Activated CD4-positive, CD25-positive, alpha-beta regulatory T cell (primary cell): ENCODE measurements at places on chromosomes 16 and 17.
A peak's percentile ranks its signal among the peaks of the same experiment; 100 is the strongest.

DNA sequence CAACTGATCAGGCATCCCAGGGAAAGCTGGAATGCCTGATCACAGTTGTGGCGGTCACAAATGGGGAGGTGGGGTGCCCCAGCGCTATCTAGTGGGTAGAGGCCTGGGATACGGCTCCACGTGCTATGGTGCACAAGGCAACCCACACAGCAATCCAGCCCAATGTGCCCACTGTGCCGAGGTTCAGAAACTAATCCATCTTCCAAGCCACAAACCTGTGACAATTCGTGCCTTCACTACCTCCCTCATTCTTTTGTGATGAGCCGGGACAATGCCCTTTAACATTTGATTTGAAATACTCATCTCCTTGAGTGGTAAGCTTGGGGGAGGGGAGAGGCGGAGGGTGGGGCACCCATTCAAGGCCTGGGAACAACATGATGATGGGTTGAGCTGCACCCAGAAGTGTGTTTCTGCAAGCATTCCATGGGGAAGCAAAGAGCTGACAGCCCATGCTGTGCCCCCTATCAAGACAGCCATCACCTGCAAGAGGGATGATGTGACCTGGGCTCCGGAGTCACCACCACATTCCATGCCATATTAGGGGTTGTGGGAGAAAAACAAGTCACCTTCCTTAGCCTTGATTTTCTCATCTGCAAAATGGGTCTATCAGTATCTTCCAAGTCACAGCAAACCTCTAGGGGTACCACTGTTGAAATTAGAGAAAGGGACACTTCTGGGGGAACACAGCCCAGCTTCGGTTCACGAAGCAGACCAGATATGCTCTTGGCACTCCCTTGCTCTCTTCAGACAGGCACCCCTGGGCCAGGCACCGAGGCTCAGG is 3.7 kb downstream of the ELOB start:
- DNase-seq = no peak

- DNase-seq = no peak
These were observed 20.5 kb downstream of the CDC42EP4 start for GRCh38 chr17:73291260-73291801.

- DNase-seq = no peak
These were observed 1.7 kb downstream of the MLST8 start for GRCh38 chr16:2206780-2207433.

DNA sequence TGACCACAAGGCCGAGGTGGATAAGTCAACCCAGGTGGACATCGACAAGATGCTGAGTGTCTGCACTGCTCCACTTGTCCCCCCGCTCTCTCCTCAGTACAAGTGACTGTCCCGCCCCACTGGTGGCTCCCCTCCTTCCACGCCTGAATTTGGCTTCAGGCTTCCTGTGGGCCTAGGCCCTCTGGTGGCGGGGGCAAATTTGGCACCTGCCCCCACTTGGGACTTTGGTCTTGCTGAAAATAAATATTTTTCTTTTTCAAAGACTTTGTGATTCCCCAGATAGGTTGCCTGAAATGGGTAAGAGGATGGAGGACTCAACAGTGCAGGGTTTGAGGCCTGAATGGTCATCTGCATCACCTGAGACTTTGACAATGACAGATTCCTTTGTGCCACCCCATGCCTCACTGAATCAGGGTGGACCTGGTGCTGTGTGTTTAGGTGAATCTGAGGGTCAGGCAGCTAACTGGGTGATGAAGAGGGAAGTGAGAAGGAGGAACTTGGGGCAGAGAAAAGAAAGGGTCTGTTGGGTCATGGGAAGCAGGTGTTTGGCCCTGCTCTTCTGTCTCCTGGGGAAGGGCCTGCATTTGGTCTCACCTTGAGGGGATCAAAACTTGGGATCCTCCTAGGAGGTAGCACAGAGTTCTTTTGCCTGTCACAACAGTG is 2.0 kb downstream of the C16orf86 start:
- no peak for DNase-seq

DNA sequence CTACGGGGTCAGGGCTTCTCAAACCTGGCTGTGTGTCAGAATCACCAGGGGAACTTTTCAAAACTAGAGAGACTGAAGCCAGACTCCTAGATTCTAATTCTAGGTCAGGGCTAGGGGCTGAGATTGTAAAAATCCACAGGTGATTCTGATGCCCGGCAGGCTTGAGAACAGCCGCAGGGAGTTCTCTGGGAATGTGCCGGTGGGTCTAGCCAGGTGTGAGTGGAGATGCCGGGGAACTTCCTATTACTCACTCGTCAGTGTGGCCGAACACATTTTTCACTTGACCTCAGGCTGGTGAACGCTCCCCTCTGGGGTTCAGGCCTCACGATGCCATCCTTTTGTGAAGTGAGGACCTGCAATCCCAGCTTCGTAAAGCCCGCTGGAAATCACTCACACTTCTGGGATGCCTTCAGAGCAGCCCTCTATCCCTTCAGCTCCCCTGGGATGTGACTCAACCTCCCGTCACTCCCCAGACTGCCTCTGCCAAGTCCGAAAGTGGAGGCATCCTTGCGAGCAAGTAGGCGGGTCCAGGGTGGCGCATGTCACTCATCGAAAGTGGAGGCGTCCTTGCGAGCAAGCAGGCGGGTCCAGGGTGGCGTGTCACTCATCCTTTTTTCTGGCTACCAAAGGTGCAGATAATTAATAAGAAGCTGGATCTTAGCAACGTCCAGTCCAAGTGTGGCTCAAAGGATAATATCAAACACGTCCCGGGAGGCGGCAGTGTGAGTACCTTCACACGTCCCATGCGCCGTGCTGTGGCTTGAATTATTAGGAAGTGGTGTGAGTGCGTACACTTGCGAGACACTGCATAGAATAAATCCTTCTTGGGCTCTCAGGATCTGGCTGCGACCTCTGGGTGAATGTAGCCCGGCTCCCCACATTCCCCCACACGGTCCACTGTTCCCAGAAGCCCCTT is 10.9 kb downstream of the STH start:
- DNase-seq = no peak

GRCh38 chr16:75566758-75567255 is 628 bp downstream of the GABARAPL2 start:
- no peak for DNase-seq

GRCh38 chr16:73365016-73365551 is 317.2 kb upstream of the ZFHX3 start:
- DNase-seq = no peak

DNA sequence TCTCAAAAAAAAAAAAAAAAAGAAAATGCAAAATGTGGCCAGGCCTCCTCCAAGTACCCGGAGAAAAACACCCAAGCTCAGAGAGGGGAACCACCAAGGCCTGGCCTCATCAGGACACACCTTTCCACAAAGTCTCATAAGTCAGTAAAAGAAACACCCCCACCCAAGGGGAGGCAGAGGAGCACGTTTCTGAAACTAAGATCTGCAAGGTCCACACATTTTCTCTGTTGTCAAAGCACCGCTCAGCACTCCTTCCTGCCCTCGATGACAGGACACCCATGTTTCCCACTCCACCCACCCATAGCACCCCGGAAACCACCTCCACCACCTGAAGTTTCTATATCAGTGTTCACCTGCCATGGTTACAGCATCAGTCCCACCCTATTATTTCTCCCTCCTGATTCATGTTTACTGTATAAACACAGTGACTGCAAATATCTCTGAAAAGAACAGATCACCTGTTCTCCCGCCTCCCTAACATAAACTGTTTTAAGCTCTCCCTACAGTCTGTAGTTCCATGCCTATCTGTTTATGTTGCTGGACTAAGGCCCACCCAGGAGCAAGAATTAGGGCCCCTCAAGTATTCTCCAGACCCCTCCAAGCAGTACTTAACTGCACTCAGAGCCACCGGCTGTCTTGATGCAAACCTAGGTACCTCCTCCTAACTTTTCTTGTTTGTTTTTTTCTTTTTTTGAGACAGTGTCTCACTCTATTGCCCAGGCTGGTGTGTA is 2.0 kb downstream of the CORO7 start:
- DNase-seq = peak; percentile 62

GRCh38 chr17:73414171-73414955 is 102.6 kb upstream of the CDC42EP4 start:
- DNase-seq = no peak

DNA sequence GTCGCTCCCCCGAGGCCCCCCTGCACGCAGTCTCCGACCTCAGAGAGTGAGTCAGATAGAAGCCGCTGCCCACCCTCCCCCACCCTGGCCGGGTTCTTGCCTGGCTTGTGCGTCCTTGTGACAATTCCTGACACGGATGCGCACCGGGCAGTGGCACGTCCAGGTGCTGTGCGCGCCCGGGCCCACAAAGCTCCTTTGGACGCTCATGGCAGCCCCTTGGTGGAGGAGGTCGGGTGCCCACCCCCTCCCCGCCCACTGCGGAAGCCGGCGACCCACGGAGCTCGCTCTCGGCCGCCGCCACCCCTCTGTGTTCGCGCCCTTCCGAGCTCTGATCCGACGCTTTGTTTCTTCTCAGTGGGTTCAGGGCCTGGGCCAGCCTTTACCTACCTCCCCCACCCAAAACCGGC is 662 bp upstream of the TUBB3 start:
- no peak for DNase-seq

DNA sequence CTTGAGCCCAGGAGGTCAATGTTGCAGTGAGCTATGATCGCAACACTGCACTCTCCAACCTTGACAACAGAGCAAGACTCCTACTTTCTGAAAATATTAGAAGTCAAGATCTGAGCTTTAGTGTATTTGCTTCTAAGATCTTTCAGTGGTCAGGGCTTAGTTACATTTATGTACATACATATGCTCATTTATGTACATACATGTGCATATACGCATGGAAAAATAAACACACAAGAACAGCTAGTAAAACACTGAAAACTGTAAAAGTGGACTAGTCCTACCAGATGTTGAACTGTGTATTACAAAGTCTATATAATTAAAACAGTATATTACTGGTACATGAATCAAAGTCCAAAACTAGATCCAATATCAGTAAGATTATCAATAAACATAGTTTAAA is 28.3 kb downstream of the PTRH2 start:
- DNase-seq = no peak

GRCh38 chr16:17331991-17332390 is 138.8 kb downstream of the XYLT1 start:
- no peak for DNase-seq

DNA sequence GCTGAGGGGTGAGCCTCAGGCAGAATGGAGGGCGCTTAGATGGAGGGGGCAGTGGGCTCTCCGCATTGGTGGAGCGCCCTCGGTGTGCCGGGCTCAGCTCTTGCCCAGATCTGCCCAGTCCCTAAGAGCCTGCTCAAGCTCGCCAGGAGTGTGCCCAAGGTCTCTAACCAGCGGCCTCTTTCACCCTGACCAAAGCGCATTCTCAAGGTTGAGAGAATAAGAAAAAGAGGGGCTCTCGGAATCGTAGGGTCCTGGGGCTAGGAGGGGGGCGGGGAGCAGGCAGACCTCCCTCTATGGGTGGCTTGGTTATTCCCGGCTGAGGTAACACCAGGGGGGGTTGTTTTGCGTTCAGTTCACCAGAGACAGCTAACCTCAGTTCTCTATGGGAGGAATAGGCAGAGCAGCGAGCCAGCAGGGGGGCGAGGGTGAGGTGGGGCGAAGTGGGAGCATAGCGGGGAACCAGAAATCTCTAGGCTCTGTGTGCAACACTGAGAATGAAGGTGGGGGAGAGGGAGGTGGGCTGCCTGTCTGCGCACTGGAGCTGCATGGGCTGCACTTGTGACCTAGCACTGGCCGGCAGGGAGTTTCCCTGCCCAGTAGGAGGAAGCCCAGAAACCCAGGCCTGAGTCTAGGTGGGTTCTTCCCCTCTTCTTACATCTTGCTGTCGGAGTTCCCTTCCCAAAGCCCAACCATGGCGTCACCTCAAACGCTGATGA is 3.0 kb downstream of the TMEM132E start:
- no peak for DNase-seq

DNA sequence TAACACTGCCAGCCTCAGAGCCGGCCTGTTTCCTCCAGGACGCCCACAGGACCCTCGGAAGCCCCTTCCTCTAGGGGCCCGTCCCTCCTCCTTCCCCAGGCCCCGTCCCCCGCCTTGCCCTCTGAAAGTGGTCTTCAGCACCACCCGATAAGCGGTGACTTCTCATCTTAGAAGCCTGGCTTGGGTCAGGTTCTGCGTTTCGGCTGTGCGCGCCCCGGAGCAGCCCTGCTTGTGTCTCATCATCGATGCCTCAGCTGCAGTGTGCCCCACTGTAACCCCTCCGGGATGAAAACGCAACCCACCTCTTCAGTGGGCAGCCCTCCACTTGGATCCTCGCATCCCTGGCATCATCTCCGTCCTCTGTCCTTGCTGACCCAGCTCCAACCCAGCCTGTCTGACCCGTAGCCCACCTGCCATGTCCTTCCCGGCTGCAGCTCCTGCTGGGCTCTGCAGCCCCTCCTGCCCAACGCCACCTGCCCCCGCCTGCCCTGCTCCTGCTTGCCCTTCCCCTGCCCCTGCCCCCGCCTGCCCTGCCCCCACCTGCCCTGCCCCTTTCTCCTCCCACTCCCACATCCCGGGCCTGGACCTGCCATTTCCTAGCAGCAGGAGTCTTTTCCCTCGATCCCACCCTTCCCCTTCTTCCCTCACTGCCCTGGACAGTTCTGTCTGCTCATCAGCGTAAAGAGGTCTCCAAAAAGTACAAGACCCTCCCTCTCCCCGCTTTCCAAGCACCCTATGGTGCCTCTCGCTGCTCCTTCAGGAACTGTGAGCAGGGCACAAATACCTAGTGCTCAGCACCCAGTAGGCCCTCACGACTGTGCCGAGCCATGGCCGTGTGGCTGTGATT is 112.5 kb upstream of the CHMP6 start:
- DNase-seq = no peak

DNA sequence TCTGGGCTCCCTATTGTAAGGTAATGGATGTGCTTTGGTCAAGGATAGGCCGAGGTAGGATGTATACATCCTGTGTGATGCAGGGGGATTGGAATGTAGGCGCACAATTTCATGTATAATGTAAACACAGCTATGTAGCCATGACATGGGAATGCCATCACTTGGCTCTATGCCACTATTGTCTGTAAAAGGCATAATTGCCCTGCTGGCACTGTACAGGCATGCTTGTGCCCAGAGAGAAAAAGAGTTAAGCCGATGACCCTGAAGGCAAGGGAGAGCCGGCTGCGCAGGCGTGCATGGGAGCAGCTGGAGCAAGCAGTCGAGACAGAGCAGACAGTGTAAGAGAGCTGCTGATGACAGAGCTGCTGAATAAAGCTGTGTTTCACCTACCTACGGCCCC is 212.5 kb upstream of the CPHXL start:
- DNase-seq = no peak

DNA sequence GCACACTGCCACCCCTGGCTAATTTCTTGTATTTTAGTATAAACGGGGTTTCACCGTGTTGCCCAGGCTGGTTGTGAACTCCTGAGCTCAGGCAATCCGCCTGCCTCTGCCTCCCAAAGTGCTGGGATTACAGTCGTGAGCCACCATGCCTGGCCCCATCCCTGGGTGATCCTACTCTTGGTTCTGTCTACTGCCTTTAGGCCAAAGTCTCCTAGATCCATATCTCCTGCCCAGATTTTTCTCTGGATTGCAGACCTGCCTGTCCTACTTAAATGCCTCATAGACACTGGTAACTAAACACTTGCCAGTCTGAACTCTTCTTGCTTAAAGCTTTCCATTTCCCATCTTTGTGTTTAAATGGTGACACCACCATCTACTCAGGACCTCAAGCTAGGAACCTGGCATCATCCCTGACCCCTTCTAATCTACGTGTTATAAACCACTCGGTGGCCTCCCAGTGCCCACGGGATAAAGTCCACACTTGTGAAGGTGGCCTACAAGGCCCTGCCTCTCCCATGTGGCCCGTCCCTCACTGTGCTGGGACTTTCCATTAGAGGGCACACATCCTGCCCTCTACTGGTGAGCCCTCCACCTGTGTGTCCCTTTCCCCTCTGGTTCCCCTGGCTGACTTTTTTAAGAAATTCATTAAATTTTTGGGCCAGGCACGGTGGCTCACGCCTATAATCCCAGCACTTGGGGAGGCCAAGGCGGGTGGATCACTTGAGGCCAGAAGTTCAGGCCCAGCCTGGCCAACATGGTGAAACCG is 51.1 kb downstream of the USP43 start:
- DNase-seq = no peak

GRCh38 chr17:3030096-3030495 is 33.3 kb downstream of the OR1D5 start:
- DNase-seq = no peak
